ENCODE measurements at places on chromosomes 3 and 15.

DNA sequence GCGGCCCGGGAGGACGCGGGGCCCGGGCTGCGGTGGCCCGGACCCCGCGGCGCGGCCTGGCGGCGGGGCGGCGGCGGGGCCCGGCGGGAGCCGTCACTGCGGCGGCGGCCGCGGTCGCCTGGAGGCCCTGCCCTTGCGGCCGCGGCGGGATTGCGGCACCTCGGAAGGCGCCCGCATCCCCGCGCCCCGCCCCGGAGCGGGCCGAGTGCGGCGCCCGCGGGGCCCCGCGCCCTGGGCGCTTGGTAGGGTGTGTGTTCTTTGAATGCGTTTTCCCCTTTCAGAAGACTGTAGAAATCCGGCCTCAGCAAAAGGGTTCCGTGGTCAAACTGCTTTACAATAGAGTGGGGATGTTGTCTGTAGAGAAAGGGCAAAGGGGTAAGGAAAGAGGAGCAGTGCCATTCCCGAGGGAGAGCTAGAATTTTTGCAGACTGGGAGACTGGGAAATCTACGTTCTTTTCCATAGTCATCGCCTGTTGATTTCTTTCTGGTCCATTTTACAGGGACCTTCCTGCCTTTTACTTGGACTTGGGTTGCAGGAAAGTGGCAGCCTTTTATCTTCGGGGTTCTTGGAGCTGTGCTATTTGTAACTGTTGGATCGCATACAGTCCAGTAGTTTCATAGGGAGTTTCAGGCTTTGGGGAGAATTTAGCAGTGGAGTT lies 630 bp downstream of the SNRK start:
- DNase-seq: no peak

DNA sequence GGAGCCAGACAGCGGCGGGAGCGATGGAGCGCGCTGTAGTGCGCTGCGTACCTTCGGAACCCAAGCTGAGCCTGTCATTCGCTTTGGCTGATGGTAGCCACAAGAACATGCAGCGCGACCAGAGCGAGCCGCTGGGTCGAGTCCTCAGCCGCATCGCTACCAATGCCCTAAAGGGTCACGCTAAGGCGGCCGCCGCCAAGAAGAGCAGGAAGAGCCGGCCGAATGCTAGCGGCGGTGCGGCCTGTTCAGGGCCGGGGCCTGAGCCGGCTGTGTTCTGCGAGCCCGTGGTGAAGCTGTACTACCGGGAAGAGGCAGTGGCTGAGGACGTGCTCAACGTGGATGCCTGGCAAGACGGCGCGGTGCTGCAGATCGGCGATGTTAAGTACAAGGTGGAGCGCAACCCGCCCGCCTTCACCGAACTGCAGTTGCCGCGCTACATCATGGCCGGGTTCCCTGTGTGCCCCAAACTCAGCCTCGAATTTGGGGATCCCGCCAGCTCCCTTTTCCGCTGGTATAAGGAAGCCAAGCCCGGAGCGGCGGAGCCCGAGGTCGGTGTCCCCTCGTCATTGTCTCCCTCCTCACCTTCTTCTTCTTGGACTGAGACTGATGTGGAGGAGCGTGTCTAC lies 498 bp downstream of the PDE12 start:
- DNase-seq: peak; percentile 32

- no peak for DNase-seq
Measured at GRCh38 chr3:8845641-8846040, 76.2 kb upstream of the OXTR start.

DNA sequence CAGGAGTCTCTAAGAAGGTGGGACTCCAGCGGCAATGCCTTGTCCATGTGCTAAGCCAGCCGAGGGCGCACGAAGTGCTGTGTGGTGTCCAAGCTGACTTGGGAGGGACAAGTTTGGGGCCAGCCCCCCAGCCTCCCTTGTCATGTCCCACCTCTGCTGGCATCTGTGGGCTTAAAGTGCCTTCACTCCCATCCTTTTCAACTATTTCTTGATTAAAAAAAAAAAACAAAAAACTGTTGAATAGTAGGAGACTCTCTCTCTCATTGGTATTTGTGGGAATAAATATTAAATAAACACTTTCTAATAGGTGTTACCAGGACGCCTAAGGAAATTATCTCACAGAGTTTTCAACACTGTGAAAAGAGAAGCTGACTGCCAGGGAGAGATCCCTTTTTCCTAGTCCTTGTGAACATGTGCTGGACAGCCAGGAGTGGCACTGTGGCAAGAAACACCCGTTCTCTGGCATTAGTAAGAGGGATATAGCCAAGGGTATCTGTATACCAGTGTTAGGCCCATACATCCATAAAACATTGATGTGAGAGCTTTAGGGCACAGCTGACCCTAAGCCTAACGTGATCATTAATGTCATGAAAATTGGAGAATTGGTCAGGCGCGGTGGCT lies 158.0 kb downstream of the IGF1R start:
- no peak for DNase-seq

DNA sequence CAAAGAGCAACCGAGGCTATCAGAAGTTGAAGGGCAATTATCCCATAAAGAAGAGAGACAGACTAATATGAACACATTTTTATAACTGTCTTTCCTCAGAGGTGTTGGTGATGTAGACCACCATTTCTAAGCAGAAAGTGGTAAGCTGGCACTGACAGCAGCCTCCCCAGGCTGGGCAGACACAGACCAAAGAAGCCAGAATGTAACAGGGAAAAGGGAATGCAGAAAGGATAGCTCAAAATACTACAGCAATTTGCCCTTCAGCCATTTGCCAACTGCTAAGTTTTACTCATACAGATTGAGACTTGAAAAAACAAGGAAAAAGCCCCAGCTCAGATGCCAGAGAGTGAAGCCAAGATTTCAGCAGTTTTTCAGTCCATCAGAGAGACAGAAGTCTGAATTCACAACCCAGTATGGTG lies 73.5 kb upstream of the ABI3BP start:
- peak; percentile 46 for DNase-seq

- DNase-seq: peak; percentile 49
Measured at GRCh38 chr15:82045179-82045891, 483 bp downstream of the MEX3B start.

- DNase-seq: no peak
Measured at GRCh38 chr3:104198131-104198530, 1168.6 kb upstream of the ALCAM start.

DNA sequence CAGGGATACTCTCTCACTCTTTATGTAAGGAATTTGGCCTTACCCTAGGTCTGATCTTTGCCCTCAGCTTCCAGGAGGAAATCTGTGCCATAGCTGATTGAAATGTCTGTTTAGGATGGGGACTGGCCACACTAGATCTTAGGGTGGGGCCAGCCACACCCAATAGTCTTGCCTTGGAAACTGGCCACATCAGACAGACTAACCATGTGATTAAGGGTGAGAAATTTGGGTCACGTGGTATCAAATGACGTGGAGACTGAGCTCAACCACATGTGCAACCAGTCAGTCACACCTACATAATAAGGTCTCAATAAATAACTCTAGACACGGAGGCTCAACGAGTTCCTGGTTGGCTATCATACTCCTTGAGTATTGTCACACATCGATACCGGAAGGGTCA lies 113.5 kb downstream of the CNTN3 start:
- no peak for DNase-seq

DNA sequence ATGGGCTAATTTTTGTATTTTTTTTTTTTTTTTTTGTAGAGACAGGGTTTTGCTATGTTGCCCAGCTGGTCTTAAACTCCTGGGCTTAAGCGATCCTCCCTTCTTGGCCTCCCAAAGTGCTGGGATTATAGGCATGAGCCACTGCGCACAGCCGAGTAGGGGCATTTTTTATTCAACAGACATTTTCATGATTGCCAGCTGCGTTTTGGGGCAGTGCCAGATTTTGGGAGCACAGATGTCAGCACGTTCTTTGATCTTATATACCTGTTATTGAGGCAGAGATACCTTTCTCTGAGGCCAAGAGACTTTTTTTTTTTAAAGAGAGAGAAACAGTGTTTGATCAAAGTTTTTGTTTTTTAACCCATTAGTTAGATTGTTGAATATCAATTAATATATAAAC lies 16.8 kb downstream of the NEO1 start:
- DNase-seq: no peak

DNA sequence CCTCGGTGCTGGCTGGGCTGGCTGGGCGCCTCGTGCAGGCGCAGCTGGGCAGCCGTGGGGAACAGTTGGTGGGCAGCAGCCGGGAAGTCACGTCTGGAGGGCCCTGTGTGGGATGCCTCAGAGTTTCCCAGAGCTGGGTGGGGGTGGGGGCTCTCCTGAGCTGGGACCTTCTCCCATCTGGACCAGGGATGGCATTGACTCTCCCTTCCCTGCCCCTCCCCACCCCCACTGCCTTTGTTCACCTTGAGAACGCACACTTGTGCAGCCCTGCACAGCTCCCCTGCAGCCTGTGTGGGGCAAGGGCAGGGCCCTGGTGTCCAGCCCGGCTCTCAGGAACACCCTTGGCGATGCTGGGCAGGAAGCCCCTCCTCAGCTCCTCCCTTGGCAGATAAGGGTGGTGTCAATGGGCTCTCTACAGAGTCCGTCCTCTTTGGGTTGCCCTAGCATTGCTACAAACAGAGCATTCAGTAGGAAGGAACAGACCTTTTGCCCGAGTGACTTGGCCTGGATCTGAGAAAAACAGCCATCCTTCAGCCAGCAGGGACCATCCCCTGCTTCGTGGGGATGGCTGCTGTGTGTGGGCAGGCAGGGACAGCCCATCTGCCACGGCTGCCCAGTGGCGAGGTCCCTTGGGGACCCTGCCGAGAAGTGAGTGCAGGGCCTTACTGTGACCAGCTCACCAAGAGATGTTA lies 25.5 kb upstream of the KLF13 start:
- DNase-seq: no peak

GRCh38 chr3:5197470-5198312 lies 10.2 kb downstream of the EDEM1 start:
- DNase-seq: peak; percentile 76
